Fibroblast of lung (primary cell): ENCODE measurements at places on chromosomes 12 and 14. TPM values are rescaled to one million over a fixed set of nuclear protein-coding genes. Genes with fewer than 3 reads are reported as not detected.

GRCh38 chr14:90447720-90448497, 51.1 kb downstream of the CALM1 start:
- no peak overlapping the region for H3K27ac ChIP-seq
- H3K36me3 ChIP-seq: no peaks in the 10 kb centered on the region
- H3K4me1 ChIP-seq: no peaks in the 10 kb centered on the region
- no peaks in the 10 kb centered on the region for H3K27me3 ChIP-seq
- DNase-seq: no peak

DNA sequence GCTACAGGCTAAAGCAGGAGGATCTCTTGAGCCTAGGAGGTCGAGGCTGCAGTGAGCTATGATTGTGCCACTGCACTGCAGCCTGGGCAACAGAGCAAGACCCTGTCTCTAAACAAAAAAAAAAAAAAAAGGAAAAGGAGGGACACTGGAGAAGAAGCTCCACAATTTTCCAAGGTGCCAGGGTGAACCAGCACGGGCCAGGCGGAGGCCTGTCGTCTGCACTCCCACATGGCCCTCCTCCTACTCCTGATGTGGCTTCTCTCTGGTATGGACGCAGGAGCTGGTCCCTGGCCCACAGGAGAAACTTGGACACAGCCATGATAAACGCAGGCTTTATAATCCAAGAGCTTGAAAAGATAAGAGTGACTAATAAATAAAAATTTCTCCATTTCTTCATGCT, 341.2 kb downstream of the CACNA1C start:
- H3K4me3 ChIP-seq: no peak overlapping the region
- no peaks in the 10 kb centered on the region for H3K27me3 ChIP-seq
- H3K27ac ChIP-seq: no peak overlapping the region
- no peak for DNase-seq
- no peaks in the 10 kb centered on the region for H3K36me3 ChIP-seq

The ANKS1B gene
- 0.51 and 0.83 TPM in 2 replicates for total RNA-seq

DNA sequence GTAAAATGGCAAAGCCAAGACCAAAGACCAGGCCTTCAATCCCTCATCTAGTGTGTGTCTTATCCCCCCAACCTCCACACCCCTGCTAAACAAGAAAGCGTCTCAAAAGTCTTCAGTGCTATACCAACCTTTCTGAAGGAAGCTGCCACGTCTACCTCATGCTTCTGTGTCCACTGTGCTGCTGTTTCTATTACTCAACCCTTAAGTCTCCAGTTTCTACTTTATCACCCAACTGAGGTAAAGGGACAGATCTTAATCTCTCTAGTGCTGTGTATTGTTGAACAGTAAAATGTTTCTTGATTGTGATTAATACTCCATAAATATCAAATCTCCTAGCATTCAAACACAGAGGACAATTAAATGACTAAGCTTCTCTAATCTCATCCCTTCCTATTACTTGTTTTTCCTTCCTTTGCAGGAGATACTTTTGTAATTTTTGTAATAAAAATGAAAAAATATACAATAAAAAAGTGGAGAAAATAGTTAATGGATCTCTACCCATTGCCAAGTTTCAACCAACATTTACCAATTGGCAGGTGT, 23.3 kb downstream of the BTBD7 start:
- no peaks in the 10 kb centered on the region for H3K27me3 ChIP-seq
- no peak overlapping the region for H3K4me3 ChIP-seq
- no peaks in the 10 kb centered on the region for H3K36me3 ChIP-seq
- H3K27ac ChIP-seq: no peak overlapping the region
- H3K4me1 ChIP-seq: no peaks in the 10 kb centered on the region

The TUBA1C gene
- 121 and 164 TPM in 2 replicates for total RNA-seq

- H3K4me3 ChIP-seq: no peak overlapping the region
- no peaks in the 10 kb centered on the region for H3K27me3 ChIP-seq
- DNase-seq: no peak
- H3K27ac ChIP-seq: no peak overlapping the region
- no peaks in the 10 kb centered on the region for H3K4me1 ChIP-seq
Observed at GRCh38 chr14:91047174-91047753, 13.2 kb downstream of the RPS6KA5 start.

- H3K27ac ChIP-seq: no peak overlapping the region
- no peaks in the 10 kb centered on the region for H3K27me3 ChIP-seq
- H3K4me3 ChIP-seq: no peak overlapping the region
- no peaks in the 10 kb centered on the region for H3K36me3 ChIP-seq
- DNase-seq: no peak
- no peaks in the 10 kb centered on the region for H3K4me1 ChIP-seq
Observed at GRCh38 chr12:127886827-127887226, 380.1 kb upstream of the TMEM132C start.

GRCh38 chr12:114933428-114934160, 249.6 kb upstream of the TBX3 start:
- no peaks in the 10 kb centered on the region for H3K36me3 ChIP-seq
- no peaks in the 10 kb centered on the region for H3K27me3 ChIP-seq
- H3K27ac ChIP-seq: peak overlapping the region; percentile 24
- peak; percentile 89 for DNase-seq
- no peak overlapping the region for H3K4me3 ChIP-seq

DNA sequence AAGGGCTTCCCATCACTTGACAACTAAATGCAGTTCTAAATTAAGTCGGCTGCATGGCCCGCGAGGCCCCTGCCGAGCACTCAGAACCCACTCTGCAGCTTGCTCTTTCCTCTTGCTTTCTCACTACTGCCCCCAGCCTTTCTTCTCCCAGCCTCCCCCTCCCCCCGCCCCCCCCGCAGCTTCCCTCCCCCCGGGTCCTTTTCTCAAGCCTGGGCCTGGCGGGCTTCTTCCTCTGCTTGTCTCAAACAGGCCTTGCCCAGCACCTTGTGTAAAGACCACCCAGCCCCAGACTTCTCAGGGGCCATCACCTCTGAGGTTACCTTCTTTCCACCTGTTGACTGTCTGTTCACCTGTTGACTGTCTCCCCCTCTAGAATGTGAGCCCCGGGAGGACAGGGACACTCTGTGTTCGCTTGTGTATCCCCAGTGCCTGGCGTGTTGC, 1.1 kb downstream of the CYP46A1 start:
- DNase-seq: no peak
- H3K4me3 ChIP-seq: no peak overlapping the region
- peaks cover 12% of the 10 kb centered on the region for H3K27me3 ChIP-seq
- H3K27ac ChIP-seq: no peak overlapping the region
- peaks cover 2% of the 10 kb centered on the region for H3K4me1 ChIP-seq
- no peaks in the 10 kb centered on the region for H3K36me3 ChIP-seq

GRCh38 chr12:59304077-59304721, 291.6 kb upstream of the SLC16A7 start:
- no peaks in the 10 kb centered on the region for H3K36me3 ChIP-seq
- no peak for DNase-seq
- H3K27ac ChIP-seq: no peak overlapping the region
- H3K4me3 ChIP-seq: no peak overlapping the region
- H3K4me1 ChIP-seq: no peaks in the 10 kb centered on the region

- H3K27me3 ChIP-seq: no peaks in the 10 kb centered on the region
- peaks cover 11% of the 10 kb centered on the region for H3K4me1 ChIP-seq
- H3K4me3 ChIP-seq: no peak overlapping the region
- no peak for DNase-seq
- H3K27ac ChIP-seq: no peak overlapping the region
Observed at GRCh38 chr14:21084396-21084795, 14.1 kb downstream of the ZNF219 start.

DNA sequence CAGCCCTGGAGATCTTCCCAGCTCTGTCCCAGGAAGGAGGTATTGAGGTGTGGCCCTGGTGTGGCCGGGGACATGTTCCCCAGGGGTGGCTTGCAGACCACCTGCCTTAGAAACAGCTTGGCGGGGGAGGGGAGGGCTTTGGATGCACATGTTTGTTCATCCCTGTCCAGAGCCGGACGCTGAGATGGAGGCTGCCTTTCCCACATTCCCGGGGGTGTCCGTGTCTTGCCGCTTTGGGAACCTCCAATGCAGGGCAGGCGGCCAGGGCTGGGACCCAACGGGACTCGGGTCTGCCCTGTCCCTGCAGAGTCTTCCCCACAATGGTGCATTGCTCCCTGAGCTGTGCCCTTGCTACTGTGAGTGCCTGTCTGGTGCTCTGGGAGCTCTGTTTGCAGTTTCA, 319.5 kb upstream of the SFSWAP start:
- H3K36me3 ChIP-seq: no peaks in the 10 kb centered on the region
- no peak overlapping the region for H3K4me3 ChIP-seq
- no peaks in the 10 kb centered on the region for H3K4me1 ChIP-seq
- H3K27ac ChIP-seq: no peak overlapping the region
- DNase-seq: no peak

GRCh38 chr12:96571101-96571862, 81.9 kb downstream of the CFAP54 start:
- no peaks in the 10 kb centered on the region for H3K4me1 ChIP-seq
- no peak overlapping the region for H3K27ac ChIP-seq
- no peak overlapping the region for H3K4me3 ChIP-seq

DNA sequence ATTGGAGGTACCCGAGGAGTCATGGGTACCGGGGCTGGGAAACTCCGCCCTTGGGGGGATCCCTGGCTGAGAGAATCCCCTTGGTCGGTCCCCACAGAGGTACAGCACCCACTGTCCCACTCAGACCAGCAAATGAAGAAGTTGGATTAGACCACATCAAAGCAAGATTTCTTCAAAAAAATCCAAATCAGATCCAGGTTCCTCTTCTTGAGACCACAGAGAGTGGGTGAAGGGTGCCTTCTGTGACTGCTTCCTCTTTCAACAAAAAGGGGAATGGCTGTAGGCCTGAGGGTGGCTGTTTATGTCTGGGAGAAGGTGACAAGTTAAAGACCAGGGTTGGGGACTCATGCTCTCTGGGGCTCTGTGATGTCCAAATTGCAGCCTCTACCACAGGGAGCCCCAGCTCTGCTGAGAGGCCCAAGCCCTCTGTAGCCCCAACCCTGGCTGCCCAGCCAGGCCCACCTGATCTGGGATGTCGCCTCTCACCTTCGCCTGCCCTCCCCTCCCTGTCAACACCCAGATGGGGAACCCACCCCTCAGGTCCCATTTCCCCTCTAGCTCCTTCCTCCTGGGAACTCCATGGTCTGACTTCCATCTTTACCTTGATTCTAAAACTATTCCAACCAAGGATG, 50.9 kb downstream of the ZFP36L1 start:
- no peak overlapping the region for H3K27ac ChIP-seq
- no peaks in the 10 kb centered on the region for H3K36me3 ChIP-seq
- DNase-seq: no peak
- no peaks in the 10 kb centered on the region for H3K4me1 ChIP-seq
- no peaks in the 10 kb centered on the region for H3K27me3 ChIP-seq

The AQP2 gene
- not detected in 2 replicates for total RNA-seq

DNA sequence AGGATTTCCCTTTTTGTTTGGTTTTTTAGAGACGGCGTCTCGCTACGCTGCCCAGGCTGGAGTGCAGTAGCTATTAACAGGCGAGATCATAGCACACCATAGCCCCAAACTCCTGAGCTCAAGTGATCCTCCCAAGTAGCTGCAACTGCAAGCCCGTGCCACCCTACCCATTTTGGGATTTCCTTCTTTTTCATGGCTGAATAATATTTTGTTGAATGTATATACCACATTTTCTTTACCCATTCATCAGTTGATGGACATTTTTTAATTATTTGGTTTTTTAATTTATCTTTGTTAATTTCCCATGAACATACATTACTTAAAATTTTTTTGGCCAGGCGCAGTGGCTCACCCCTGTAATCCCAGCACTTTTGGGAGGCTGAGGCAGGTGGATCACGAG, 15.2 kb downstream of the PITPNM2 start:
- DNase-seq: no peak
- H3K27ac ChIP-seq: no peak overlapping the region
- no peaks in the 10 kb centered on the region for H3K27me3 ChIP-seq
- peaks cover 16% of the 10 kb centered on the region for H3K4me1 ChIP-seq
- no peaks in the 10 kb centered on the region for H3K36me3 ChIP-seq

GRCh38 chr14:92570674-92571262, 57.2 kb downstream of the RIN3 start:
- no peaks in the 10 kb centered on the region for H3K4me1 ChIP-seq
- no peak for DNase-seq
- H3K27me3 ChIP-seq: no peaks in the 10 kb centered on the region
- H3K27ac ChIP-seq: no peak overlapping the region

DNA sequence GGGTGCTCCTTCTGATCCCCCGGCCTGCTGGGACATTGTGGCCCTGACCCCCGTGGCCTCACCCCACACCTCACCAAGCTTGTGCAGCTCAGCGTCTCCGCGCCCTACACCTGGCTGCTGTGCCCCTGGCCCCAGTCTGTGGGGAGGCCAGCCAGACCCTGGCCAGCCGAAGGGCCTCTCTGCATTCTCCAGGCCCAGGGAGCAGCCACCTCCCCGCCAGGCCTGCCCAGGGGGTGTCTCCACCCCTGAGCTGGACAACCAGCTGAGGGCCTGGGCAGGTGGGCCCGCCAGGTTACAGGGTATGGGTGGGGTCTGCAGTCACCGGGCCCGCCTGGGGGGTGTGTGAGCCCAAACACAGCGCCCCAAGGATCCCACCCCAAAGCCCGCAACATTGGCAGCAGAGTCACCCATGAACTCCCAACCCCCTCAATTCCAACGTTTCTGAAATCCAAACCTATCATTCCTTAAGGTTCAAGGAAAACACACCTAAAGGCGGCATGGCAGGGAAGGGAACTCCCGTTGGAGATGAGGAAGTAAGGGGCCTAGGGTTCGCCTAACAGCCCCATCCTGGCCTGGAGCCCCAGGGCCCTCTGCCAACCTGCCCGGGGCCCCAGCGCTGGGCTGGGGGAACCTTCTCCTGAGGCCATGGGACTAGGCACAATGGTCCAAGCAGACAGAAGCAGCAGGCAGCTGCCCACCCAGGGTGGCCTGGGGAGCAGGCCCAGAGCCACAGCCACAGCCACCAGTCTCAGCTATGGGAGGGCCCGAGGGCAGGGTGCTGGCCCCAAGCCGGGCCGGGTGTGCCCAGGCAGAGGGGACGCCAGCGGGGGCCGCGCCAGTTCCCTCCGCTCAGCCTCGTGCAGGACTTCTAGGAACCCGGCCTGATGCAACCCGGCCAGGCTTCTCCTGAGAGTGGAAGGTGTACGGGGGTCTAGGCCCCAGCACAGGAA, 8.5 kb downstream of the AKT1 start:
- DNase-seq: no peak
- no peak overlapping the region for H3K27ac ChIP-seq
- H3K4me1 ChIP-seq: no peaks in the 10 kb centered on the region
- peaks cover 16% of the 10 kb centered on the region for H3K36me3 ChIP-seq

DNA sequence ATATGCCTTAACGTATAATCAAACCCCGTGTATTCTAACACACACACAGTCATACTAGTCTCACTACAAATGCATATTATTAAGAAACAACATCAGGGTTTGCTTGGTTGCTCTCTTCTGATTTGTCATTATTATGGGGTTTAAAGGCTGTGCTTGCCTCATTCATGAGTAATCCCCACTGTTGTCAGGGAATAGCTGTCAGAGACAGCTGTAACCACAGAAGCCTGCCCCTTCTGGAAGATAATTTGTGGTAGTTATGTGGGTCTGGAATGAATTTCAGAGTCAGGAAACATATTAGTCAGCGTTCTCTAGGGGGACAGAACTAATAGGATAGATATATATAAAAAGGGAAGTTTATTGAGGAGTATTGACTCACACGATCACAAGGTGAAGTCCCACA, 456.9 kb upstream of the TMEM132C start:
- no peak overlapping the region for H3K4me3 ChIP-seq
- H3K27me3 ChIP-seq: no peaks in the 10 kb centered on the region
- no peaks in the 10 kb centered on the region for H3K4me1 ChIP-seq
- H3K27ac ChIP-seq: peak overlapping the region; percentile 31
- no peaks in the 10 kb centered on the region for H3K36me3 ChIP-seq
